ENCODE measurements at places on chromosomes 4 and X.
A peak's percentile ranks its signal among the peaks of the same experiment; 100 is the strongest.

DNA sequence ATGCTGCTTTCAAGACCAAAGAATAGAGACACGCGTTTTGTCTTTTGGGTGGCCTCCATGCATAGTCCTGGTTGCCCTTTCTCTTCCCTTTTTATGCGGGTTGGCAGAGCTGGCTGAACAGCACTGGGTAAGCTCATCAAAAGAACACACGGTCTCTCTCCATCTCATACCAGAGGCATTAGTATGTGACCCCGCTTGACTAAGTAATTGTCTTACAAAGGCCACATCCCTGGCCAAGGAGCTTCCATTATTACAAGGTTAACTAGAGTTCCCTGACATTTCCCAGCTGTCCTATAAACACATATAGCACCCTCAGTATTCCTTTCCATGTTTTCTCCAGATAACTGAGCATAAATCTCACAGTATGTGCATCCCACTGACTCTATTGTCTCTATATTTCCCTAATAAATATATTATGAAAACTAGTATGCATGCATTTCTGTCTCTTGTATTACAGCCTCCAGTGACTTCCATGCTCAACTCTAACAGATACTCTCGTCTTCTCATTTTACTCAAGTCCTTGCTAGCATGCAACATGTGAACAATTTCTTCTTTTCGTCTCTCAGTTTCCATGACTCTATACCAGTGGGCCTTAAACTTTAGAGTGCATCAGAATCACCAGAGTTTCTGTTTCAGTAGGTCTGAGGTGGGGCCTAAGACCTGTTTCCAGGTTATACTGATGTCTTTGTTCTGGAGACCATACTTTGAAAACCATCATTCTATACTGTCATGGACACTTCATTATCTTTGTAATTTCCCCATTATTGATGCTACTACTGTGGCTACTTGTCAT lies 247.7 kb upstream of the ARSJ start:
- DNase-seq, result no peak

- DNase-seq, result no peak
Observed at GRCh38 chrX:40148385-40149285, 50.9 kb upstream of the BCOR start.

DNA sequence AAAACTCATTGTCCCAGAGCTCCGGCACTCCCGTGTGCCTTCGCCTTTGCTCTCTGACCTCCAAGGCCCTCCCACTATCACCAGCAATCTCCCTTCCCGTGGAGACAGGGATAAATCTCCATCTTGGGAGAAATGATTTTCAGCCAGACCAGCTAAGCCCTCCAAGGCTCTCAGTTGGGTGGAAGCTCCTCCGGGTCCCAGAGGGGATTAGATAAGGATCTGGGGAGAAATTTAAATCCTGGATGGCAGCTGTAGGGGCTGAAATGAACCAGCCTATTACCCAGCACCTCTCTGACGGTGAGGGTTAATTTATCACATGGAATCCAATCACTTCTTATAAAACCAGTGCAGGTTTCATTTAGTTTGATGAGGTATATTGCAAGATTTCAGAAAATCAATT lies 366.2 kb downstream of the FBXW7 start:
- no peak for DNase-seq

GRCh38 chr4:40325406-40326019 lies 9.6 kb upstream of the CHRNA9 start:
- DNase-seq, result peak; percentile 58

GRCh38 chr4:167100120-167100519 lies 134.2 kb downstream of the SPOCK3 start:
- DNase-seq, result no peak

DNA sequence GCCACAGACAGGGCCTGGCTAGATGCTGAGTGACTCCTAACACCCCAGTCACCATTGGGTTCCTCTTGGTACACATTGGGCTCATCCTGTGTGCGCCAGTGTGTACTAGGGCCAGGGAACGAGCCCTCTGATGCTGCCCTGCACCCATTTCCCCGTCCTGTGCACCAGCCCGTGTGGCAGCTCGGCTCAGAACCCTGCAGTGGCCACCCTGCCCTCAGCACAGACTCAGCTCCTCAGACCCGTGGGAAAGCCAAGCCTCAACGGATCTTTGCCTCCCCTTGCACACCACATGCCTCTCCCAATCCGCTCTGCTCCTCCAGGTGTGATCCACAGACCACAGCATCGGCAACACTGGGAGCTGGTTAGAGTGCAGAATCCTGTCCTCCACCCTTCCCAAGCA lies 38.6 kb downstream of the EVC start:
- no peak for DNase-seq

DNA sequence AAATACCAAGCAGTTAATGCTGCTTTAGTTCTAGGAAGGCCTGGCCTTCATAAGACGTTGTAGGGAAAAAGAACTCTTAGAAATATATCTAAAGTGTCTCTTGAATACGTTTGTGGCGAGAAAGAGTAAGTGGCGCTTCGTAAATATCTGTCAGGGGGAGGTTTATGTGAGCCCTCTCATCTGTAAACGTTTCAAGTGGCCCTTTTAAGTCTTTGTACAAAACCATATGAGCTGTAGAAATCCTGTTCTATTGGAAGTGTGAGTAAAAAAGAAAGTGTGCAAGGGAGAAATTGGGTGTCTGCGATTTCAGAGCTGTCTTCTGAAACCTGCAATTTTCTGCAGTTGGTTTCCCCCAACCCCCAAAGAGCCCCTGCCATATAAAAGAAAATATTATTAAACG lies 8.6 kb upstream of the INTU start:
- no peak for DNase-seq

GRCh38 chrX:46279214-46279924 lies 265.9 kb downstream of the ZNF674 start:
- DNase-seq, result no peak

DNA sequence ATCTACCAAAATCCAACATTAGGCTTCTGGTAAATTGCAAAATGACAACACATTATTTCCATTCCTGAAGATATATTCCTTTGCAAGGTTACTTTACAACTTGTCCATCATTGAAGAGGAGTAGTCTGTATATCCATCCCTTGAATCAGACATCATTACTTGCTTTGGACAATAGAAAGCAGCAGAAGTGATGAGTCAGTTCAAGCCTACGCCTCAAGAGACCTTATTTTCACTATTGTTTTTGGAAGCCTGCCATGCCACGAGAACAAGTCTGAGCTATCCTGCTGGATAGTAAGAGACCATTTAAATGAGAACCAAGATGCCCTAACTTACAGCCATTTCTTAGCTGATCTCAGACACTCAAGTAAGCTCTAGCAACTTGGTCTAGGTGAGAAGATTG lies 246.0 kb upstream of the HHIP start:
- no peak for DNase-seq

- no peak for DNase-seq
Observed at GRCh38 chr4:82811838-82812341, 13.3 kb upstream of the SCD5 start.

Data from head of caudate nucleus (tissue), 42 donors.